ENCODE measurements at places on chromosomes 11 and 22. TPM values are rescaled to one million over a fixed set of nuclear protein-coding genes. Genes with fewer than 3 reads are reported as not detected.

OLFML1 gene
- total RNA-seq: not detected

HSPB2 gene
- total RNA-seq: not detected

ISX gene
- not detected for total RNA-seq

SEC14L6 gene
- total RNA-seq: not detected

PRG3 gene
- not detected for total RNA-seq

FAM227A gene
- total RNA-seq: 1.1 TPM

ENTHD1 gene
- total RNA-seq: not detected

TIGD3 gene
- 0.86 TPM for total RNA-seq

CRYBB3 gene
- total RNA-seq: not detected

BIRC3 gene
- total RNA-seq: 32.7 TPM

NAP1L4 gene
- 131 TPM for total RNA-seq

CD3E gene
- not detected for total RNA-seq

TREH gene
- not detected for total RNA-seq

SFI1 gene
- total RNA-seq: 12.0 TPM

DDIAS gene
- total RNA-seq: 18.9 TPM
